ENCODE measurements at places on chromosomes 3 and 15. TPM values are rescaled to one million over a fixed set of nuclear protein-coding genes. Genes with fewer than 3 reads are reported as not detected.

GRCh38 chr3:85821130-85821756 lies 862.5 kb downstream of the CADM2 start:
- DNase-seq = no peak

DNA sequence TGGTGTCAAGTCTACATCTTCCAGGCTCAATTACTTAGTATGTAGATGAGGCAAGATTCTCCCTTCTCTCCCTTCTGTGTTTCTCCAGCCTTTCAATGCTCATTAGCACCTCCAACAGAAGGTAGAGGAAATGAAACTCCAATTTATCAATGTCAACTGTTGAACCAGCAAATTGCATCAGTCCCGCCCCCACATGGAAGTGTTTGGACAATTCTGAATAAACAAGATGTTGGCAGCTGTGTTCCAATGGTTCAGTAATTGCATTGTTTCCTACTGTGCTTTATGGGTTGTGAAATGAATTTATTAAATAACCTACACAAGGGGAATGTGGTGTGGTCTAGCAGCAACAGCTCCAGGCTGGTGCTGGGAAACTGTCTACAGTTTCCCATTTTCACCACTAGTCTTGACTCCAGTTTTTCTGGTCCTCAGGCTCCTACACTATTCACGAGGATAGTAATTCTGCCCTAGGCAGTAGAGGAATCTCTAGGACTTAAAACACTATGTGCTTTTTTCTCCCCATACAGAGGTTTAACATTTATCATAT lies 91.9 kb downstream of the MB21D2 start:
- DNase-seq = no peak

GRCh38 chr3:153640689-153641665 lies 479.0 kb downstream of the RAP2B start:
- no peak for DNase-seq

- no peak for DNase-seq
Observed at GRCh38 chr3:167653760-167654159, at the start of gene WDR49. Gene WDR49, minus strand, starts transcription at chr3:167653942. Its CDS starts 517 bp downstream, at chr3:167653425.

DNA sequence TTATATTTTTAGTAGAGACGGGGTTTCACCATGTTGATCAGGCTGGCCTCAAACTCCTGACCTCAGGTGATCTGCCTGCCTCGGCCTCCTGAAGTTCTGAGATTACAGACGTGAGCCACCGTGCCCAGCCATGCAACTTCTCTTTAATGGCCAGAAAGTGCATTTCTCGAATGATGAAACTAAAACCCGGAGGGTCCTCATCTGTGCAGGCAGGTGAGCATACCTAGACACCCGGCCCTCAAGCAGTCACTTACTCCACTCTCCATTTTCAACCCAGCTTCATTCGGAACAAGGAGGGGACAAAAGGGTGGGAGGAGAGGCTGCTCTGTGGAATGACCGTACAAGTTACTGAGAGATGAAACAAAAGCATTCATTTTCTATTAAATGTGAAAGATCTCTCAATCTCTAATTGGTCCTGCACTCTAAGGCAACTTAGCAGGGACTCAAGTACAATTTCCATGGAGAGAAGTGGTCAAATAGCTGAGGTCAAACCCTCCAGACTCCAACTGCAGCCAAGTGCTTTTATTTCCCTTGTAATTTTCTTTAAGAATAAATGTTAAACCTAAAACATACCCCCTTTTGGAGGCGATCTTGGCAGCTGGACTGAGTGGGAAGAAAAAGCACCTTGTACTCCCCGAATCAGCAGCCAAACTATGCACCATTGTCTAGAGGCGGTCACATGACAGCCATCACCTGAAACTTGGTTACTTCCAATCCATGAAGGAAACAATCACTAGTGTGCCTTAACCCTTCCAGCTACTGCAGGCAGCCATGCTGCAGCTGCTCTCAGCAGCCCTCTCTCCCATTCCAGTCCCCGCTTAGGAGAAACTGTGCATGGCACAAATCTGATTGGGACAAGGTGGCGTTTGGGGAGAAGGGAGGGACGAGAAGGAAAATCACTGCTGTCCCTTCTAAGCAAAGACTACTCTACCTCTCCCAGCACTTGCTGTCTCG lies 62.2 kb downstream of the VGLL4 start:
- DNase-seq = no peak

- DNase-seq = no peak
Observed at GRCh38 chr3:9986230-9986725, 363 bp downstream of the EMC3 start.

DNA sequence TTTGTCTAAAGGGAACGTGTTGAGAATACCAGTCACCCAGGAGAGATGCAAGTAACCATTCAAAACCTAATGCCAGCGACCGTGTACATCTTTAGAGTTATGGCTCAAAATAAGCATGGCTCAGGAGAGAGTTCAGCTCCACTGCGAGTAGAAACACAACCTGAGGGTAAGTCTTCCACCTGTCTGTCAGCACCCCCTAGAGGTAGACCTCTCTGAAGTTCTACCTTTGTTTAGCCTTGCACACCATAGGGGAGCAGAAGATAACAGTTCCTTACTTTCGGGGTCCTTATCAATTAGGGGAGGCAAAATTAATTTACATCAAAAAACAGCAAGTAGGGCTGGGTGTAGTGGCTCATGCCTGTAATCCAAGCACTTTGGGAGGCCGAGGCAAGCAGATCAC lies 124.4 kb downstream of the HCN4 start:
- no peak for DNase-seq

DNA sequence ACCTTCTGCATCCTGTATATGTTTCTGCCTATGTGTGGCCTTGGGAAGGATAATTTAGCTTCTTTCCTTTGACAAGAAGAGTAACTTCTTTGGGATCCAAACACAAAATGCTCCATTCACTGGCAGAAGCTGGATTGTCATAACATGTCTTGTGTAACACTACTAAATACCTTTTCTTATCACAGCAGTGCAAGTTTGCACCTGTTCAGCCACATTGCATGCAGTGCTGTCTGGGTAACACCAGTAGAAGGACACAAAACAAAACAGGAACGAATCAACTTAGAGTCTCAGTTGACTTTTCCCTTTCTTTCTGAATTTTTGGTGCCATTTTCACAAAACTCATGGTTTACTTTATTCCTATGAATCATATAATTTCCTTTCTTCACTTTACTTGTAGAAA lies 43.6 kb upstream of the TNIK start:
- DNase-seq = no peak

- DNase-seq = no peak
Observed at GRCh38 chr3:67518236-67518635, 136.2 kb downstream of the SUCLG2 start.

GRCh38 chr3:130384476-130385025 lies 39.1 kb downstream of the COL6A5 start:
- no peak for DNase-seq

- no peak for DNase-seq
Observed at GRCh38 chr3:117531078-117531767, 821.6 kb downstream of the TUSC7 start.

DNA sequence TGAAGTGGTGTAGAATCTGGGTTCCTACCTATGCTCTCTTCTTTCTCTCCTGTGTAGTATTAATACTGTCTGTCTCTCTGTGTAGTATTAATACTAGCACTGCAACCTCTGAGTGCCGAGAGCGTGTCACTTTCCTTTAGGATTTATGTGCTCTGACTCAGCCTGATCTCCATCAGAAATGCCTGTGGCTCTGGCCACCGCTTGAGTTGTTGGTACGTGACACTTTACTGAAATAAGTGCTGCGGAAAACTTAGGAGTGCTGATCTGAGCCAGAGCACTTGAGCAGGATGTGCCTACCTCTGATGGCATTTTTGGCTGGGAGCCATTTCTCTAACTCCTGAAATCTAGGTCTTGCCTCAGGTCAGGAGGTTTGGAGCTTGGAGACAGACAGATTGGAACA lies 807.4 kb downstream of the SQOR start:
- no peak for DNase-seq

The PARP14 gene
- 19.1 TPM for polyA plus RNA-seq

GRCh38 chr3:61638741-61639140 lies 77.4 kb downstream of the PTPRG start:
- DNase-seq = no peak

DNA sequence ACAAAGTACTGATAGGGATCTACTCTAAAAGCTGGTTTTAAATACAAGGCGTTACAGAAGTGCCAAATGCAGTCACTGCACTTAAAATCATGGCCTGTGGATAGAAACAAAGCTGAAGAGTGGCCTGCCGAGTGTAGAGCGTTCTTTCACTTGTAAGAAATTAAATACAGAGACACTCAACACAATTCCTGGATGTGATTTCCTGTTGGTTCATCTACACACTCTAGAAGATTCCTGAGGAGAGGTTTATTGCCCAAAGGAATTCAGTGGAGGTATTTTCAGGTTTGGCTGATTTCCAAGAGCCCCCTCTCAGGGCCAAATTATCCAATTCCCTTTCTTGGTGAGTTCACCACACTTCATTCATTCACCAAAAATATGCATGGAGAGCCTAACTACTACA lies 200.3 kb upstream of the IL12A start:
- DNase-seq = no peak

DNA sequence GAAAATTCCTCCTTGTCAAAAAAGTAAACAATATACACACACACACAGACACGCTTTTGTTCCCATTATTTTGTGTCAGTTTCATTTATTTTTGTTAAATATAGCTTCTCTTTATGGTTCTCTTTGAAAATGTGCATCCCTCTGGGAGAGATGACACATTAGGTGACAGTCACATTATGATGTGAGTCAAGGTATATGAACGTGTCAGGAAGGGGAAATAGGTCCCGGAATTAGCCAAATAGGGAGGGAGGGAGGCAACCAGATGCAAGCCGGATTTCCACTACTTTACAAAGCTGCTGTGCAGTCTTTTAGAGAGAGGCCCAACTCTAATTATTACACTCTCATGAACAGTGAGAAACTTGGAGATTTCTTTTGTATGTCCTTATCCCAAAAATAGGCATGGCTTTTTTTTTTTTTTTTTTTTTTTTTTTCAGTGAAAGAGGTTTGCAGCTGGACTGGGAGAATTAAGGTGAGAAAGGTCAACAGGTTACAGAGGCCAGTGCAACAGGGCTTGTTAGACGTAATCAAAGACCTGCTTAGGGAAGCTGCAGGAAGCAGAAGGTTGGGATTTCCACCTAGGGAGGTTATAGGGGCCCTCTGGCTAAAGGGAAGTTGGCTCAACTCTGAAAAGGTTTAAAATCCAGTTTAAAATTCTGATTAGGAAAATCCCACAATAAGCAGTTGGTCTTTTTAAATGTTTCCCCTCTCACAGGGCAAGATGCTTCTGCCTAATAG lies 240.5 kb upstream of the UBE2E1 start:
- DNase-seq = no peak

GRCh38 chr3:30135190-30135589 lies 471.2 kb upstream of the TGFBR2 start:
- no peak for DNase-seq

- no peak for DNase-seq
Observed at GRCh38 chr3:165532851-165533250, 304.4 kb downstream of the BCHE start.

- no peak for DNase-seq
Observed at GRCh38 chr15:43987924-43988323, 161.1 kb downstream of the WDR76 start.

DNA sequence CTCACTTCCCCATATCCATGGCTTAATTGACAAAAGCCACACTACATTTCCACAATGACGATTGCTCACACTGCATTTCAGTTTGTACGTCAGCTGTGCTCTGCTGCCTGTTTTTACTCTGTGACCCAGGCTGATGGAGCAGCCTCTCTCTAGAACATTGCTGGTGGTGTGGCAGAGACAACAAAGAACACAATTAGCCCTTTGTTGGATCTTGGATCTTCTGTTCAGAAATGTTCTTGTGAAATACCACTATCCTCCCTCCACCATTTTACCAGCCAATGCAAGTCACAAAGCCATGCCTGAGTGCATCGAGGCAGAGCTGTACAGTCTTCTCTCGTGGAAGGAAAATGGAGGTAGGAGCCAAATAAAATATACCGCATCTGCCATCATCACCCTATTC lies 56.9 kb upstream of the TBC1D5 start:
- DNase-seq = no peak

The ZPLD1 gene
- polyA plus RNA-seq = 0.59 TPM

DNA sequence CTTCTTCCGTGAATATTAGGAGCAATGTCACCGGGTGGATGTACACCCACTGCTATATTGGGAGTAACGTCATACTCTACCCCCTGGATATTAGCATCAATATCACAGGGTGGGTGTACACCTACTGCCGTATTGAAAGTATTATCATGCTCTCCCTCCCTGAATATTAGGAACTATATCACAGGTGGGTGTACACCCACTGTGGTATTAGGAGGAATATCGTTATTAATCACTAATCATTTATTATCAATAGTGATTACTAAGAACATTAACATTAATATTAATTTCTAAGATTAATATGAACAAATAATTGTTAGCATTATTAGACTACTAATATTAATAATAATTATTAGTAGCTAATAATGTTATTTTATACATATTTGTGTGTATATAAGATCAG lies 21.4 kb upstream of the BMF start:
- DNase-seq = no peak

DNA sequence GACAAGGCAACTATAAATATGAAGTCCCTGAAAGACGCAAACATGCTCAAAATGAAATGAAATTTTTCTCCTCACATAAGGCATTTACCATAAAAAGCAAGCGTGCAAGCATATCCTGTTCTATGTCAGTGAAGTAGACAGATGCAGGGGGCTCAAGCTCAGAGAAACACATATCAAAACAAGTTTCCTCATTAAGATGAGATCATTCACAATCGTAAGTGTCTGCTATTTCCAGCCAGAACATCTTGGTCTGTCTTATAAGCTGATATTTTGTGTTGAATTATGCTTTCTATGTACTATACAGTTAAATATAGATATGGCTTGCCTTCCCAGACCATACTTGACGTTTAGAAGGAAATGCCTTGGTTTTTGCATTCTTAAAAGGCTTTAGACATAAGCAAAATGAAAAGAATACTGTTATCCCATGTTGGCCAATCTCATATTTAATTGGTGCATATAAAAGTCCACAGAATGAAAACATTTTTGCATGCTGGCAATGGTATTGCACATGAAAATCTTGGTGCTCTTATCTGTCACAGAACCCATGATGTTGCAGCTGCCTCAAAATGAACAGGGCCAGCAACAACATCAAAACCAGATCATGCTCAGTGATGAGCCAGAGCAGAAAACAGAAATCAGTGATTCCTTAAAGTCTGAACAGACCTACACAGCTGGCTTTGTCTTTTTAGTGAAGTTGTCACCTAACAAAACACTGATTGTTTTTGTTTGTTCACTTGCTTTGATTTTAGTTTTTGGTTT lies 65.4 kb downstream of the SIDT1 start:
- no peak for DNase-seq

The STRIT1 gene
- 3.7 TPM for polyA plus RNA-seq

The HYAL1 gene
- polyA plus RNA-seq = 7.8 TPM

The NRG4 gene
- polyA plus RNA-seq = 4.1 TPM

GRCh38 chr3:101531473-101532086 lies 18.6 kb upstream of the SENP7 start:
- no peak for DNase-seq

DNA sequence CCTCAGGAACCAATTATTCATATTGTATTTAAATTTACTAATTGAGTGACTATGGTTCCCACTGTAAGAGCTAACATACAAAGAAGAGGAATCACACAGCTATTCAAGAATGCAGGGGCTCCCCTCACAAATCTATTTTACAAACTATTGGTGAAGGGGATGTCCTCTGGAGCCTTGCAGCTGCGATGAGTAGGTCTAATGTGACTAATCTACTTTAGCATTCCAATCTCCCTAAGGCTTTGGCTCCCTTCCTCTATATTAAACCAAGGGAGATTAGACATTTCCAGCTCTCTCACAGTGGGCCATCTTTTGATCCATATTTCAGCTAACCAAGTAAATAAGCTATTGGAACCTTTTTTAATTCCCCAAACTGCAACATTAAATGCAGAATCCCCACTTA lies 514.2 kb upstream of the BCHE start:
- no peak for DNase-seq
